ENCODE measurements at places on chromosomes 5 and 9. TPM values are rescaled to one million over a fixed set of nuclear protein-coding genes. Genes with fewer than 3 reads are reported as not detected.

- no peak for DNase-seq
Measured at GRCh38 chr9:7243838-7244237, 486.1 kb downstream of the KDM4C start.

- peak; percentile 48 for DNase-seq
Measured at GRCh38 chr5:10288592-10289219, 19.0 kb downstream of the CMBL start.

- DNase-seq = no peak
Measured at GRCh38 chr9:95588724-95589588, 72.2 kb upstream of the PTCH1 start.

The SLC36A3 gene
- not detected for total RNA-seq

GRCh38 chr9:72857624-72857996 is 95.2 kb downstream of the ALDH1A1 start:
- no peak for DNase-seq

The TMC1 gene
- total RNA-seq = 0.59 TPM

DNA sequence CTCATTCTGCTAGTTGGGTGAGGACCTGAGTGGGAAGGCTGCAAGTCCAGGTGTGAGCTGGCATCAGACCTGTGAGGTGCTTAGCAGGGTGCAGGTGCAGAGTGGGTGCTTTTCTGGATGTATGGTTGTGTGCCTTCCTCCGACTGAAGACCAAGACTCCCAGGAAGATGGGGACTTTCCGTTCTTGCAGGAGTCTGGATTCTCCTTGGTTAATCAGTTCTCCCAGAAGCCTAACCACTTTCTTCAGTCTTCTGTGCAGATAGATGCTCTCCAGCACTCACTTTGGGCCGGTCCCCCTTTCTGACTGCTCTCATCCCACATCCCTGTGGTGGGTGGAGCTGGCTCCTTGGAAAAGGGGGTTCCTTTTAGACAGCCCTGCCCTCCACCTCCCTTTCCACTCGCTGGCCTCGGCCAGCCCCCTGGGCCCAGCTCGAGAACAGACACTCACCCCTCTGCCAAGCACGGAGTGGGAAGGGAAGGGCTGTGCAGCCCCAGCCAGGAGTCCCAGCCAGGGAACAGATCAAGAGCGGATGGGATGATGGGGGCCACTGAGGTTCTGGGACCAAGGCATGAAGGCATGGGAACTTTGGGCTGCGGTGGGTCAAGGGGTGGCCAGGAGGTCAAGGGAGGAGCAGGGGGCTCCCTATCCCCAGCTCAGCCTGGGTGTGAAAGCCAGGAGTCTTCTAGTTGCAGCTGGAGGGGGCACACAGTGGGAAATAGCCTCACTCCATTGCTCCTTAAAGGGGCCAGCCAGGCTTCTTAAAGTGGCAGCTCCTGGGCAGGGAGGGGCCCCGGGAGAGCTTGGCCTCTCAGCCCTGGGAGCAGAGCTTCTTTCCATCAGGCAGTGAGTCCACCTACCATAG is 62.4 kb downstream of the FGF18 start:
- no peak for DNase-seq

The C9orf152 gene
- not detected for total RNA-seq

DNA sequence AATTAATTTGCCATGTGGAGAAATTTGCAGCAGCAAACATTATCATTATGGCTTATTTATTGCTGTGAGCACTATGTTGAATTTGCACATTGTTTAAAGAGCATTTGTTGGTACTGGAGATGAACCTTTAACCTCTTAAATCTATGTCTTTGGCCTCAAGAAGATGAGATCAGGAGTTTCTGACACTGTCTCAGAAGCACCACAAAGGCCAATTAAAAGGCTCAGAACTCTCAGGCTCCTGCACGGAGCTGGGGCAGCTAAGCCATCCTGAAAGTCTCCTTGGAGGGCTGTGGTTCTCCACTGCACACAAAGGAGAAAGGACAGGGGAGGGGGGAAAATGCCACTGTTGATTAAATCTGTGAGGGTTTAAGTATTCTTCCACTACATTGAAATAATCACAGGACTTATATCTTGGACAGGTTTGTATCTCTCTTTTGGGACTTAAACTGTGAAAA is 33.1 kb downstream of the ZNF366 start:
- no peak for DNase-seq

DNA sequence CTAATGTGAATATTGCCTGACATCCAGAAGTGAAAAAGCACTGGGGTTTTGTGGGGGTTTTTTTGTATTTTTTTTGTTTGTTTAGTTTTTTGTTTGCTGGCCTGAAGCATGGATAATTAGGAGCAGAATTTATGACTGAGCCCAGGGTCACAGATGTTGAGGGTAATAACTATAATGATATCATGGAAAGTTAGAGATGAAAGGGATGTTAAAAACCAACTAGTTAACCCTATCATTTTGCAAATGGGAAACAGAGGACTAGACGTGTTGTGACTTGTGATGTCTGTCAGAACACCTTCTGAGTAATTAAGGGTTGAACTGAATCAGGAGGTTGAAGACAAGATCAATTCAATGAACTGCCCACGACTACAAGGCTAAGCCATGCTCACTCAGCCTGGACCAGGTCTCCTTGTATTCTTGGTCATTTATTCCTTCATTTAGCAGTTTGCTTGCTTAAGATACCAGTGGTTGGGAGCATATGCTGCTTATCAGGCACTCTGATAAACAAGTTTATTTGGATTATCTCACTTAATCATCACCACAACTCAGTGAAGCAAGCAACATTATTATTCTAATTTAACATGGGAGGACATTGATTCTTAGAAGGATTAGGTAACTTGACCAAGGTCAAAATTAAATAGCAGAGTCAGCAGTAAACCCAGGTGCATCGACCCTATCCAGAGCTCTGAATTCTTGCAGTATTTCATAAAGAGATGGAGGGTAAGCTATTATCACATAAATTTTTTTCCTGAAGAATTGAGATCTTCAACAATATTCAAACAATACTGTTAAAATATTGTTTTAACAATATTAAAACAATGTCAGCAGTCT is 75.7 kb upstream of the PIK3R1 start:
- no peak for DNase-seq

DNA sequence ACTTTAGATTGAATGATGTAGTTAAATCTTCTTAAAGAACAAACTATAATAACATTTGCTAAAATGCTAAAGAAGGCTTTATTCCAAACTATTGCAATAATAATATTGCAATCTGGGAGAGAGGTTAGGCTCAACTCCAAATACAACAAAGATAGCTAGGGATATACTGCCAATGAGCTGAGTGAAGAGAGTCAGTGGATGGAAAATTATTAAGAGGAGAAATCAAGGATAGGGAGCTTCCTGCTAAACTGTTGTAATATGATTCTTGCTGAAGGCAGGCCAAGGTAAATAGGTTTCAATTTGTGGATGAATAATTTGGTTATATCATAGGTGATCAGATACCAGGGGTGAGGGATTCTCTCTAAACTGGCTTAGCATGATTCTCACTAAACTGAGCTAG is 1651.5 kb downstream of the EFNA5 start:
- DNase-seq = no peak

The IL3 gene
- total RNA-seq = not detected

DNA sequence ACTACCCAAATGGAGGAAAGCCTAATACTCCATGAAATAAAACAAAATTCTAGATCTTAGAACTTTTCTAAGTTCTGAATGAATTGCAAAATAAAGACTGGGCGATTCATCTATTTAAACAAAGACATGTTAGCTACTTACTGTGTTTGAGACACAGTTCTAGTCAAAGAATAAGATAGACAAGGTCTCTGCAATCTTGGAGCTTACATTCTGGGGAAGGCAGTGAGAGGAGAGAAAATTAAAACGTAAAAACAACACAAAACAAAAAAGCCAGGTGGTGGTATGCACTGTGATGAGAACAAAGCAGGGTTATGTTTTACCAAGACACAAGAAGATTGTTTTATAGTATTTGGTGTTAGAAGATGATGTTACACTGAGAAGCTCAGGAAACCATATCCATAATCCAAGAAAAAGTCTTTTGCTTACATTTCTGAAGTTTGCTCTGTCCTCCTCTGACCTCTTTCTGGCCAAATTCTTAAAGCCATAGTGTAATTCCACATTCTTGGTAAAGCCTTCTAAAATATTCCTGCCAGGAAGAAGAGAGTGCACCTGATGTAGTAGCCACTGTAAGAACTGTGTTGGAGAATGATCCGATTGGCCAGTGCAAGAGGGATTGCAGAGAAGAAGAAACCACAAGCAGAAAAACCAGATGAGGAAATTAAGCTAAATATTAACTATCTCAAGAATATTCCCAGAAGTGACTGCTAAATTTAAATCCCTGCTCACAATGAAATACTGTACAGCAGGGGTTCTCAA is 218.4 kb downstream of the PCSK1 start:
- DNase-seq = no peak

DNA sequence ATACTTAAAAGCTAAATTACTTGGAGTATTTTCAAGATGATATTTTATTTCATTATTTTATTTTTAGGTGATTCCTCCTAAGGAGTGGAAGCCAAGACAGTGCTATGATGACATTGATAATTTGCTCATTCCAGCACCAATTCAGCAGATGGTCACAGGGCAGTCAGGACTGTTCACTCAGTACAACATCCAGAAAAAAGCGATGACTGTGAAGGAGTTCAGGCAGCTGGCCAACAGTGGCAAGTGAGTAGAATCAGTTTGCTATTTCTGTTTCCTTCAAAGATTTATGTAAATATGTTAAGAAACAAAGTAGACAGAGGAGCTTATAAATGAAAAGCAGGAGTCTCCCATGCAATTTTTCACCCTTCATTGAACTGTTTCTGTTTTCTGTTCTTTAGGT is 47.8 kb downstream of the KDM4C start:
- DNase-seq = peak; percentile 50

DNA sequence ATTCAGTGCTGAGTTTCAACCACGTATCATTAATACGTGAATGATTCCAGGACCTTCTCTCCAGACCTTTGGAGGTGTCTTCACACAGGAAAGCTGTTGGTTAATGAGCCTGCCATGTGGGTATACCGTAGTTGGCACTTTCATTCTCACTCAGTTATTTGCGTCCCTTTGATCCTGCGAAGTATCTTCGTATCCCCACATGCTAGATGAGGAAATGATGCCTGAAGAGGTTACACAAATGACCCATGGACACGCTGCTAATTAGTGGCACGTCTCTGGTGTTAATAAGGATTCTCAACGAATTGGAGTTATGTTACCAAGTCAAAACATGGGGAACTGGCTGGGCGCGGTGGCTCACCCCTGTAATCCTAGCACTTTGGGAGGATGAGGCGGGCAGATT is 65.7 kb upstream of the GNE start:
- DNase-seq = no peak

The SLC25A48 gene
- total RNA-seq = not detected

The LCN6 gene
- total RNA-seq = 2.7 TPM

GRCh38 chr5:135587721-135588663 is 9.2 kb upstream of the CXCL14 start:
- no peak for DNase-seq

DNA sequence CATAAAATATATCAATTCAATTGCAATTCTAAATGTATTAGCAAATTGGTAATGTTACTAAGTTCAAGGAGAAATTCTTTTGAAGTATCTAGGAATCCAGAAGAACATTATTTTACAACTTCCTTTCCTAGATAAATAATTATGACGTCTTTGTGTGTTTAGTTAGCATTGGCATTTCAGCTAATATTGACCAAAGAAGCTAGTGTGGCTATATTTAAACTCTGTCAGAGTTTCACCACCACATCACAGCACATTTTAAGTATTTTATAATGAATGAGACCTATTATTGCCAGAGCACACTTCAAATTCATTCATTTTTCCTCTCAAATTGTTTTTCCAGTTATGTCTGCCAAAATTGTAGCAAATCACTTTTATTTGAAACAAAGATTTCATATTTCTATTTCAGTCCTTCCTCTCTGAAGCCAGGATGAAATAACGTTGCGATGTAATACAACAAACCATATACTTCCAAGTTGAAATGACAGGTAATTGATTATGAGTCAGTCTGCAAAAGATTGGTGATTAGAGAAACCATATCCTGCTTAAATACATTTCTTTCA is 18.9 kb downstream of the PLK2 start:
- no peak for DNase-seq

DNA sequence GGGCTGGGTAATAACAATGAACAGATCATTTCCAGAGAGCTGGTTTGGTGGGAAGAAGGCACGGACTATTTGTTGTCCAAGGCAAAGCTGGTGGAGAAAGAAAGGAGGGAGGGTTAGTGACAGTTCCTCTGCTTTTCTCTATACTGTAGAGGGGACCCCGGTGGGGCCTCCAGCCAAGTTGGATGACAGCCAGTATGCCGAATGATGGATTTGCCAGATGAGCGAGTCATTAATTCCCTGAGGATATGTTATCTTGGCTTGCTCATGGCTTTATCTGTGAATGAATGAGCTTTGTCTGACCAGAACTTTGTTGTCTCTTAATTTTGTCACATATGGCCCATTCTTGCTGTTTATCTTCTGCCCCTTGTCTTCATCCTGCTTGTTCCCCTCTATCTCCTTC is 158.6 kb upstream of the GLRA1 start:
- DNase-seq = no peak

- no peak for DNase-seq
Measured at GRCh38 chr9:117073539-117074341, 341.1 kb downstream of the ASTN2 start.

DNA sequence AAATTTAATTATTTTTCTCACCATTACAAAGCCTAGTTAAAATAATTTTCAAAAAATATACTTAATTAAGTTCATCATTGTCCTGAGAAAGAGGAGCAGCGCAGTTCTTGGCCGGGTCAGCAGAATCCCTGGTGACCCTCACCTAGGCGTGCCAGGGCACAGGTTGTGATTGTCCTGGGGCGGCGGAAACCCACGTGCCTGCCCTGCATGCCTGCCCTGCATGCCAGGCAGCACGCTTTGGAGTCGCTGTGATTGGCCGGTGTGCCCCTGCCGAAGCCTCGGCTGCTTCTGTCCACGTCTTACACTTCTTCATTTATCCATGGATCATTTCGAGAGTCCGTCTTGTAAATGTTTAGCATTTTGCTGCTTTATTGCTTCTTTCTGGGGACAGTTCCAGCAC is 25.6 kb downstream of the SLC12A2 start:
- DNase-seq = no peak

The LRRTM2 gene
- total RNA-seq = not detected

DNA sequence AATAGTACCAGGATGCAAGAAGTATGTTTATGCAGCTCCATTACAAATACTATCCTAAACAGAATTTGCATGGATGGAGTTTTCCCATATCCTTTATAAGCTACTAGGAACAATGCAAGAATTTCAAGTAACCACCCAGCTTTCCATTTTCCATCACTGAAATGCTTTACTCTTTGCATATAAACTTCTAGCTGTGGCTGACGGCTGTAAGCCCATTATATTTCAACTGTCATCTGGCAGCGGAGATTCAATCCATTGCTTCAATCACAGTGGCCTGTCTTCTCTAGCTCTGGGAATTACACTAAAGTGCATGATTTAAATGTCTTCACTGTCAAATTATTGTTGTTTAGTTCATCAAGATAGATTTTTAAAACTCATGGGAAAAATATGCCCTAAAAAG is 64.2 kb upstream of the PAM start:
- no peak for DNase-seq

- DNase-seq = no peak
Measured at GRCh38 chr9:126331964-126332748, 5.5 kb downstream of the MVB12B start.

- DNase-seq = no peak
Measured at GRCh38 chr5:141753971-141754713, 72.1 kb upstream of the ARAP3 start.

- peak; percentile 42 for DNase-seq
Measured at GRCh38 chr9:134730011-134730760, 88.6 kb downstream of the COL5A1 start.

The LCP2 gene
- 3.8 TPM for total RNA-seq

All from heart right ventricle (tissue), 16 donors.